ENCODE measurements at places on chromosomes 11 and 22. TPM values are rescaled to one million over a fixed set of nuclear protein-coding genes. Genes with fewer than 3 reads are reported as not detected.

The IFITM5 gene
- total RNA-seq = not detected

The OTOG gene
- not detected for total RNA-seq

The MS4A15 gene
- not detected for total RNA-seq

The TRIM6 gene
- 23.9 TPM for total RNA-seq

The LINC01488 gene
- total RNA-seq = not detected

The OR4D5 gene
- total RNA-seq = not detected

The ZP1 gene
- not detected for total RNA-seq

The CRYAB gene
- 4.1 TPM for total RNA-seq

The C22orf42 gene
- total RNA-seq = not detected

The WBP2NL gene
- not detected for total RNA-seq

The PLAAT3 gene
- total RNA-seq = 11.5 TPM

The POU2AF1 gene
- not detected for total RNA-seq

The SHANK3 gene
- total RNA-seq = 10.1 TPM

The OR10D3 gene
- total RNA-seq = not detected

The SPINDOC gene
- total RNA-seq = 48.3 TPM

The MRPL49 gene
- total RNA-seq = 42.6 TPM

The OR10W1 gene
- total RNA-seq = not detected

The JAML gene
- total RNA-seq = not detected

The GPR83 gene
- total RNA-seq = 0.14 TPM

The BTBD18 gene
- not detected for total RNA-seq

The OR51I1 gene
- total RNA-seq = not detected

The KMT5B gene
- total RNA-seq = 33.4 TPM

The MYBPC3 gene
- not detected for total RNA-seq

The MED17 gene
- 37.0 TPM for total RNA-seq

The MICALL1 gene
- 131 TPM for total RNA-seq

The KIF18A gene
- total RNA-seq = 3.8 TPM

The AAMDC gene
- 49.0 TPM for total RNA-seq

The PAMR1 gene
- 12.6 TPM for total RNA-seq

The PGA4 gene
- 0.86 TPM for total RNA-seq

The KRTAP5-9 gene
- total RNA-seq = not detected

The CHST1 gene
- 2.6 TPM for total RNA-seq

The SYT13 gene
- total RNA-seq = 0.50 TPM

Data from astrocyte (in vitro differentiated cells and primary cell).